ENCODE measurements at places on chromosomes 11 and 22.
A peak's percentile ranks its signal among the peaks of the same experiment; 100 is the strongest.

- peak; percentile 39 for DNase-seq
Measured at GRCh38 chr11:24064309-24064903, 432.4 kb upstream of the LUZP2 start.

DNA sequence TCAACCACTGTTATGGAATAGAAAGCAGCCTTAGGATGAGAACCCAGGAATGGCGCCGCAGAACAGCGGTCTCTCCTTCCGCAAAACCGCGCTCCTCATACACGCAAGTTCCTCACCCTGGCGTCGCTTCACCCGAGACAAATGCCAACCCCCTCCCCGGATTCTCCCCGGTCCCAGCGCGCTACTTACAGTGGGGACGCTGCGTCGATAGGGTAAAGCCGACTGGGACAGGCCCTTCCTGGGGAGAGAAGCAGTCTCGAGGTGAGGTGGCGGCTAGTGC, 287 bp downstream of the RPS13 start:
- no peak for DNase-seq

- DNase-seq: peak; percentile 49
Measured at GRCh38 chr11:109971184-109971523, 122.0 kb upstream of the ZC3H12C start.

DNA sequence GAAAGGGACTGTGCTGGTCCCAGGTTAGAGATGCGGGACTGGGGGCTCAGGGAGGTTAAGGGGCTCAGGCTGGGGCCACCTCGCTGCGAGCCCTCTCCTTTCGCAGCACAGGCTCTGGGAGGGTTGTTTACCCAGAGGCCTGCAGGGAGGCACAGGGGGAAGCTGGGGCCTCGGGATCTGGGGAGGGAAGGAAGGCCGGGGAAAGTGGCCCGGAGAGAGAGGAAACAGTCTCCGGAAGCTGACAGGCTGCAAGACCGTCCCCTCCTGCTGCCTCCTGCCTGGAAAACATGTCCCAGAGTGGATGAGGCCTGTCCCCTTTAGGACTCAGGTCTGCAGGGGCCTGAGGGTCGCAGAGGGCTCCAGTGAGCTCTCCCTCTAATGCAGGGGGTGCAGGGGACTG, 45.4 kb downstream of the MYO7A start:
- DNase-seq: no peak

GRCh38 chr11:121198491-121198890, 94.1 kb upstream of the SC5D start:
- DNase-seq: no peak

GRCh38 chr11:102467080-102467708, 14.6 kb upstream of the TMEM123 start:
- DNase-seq: no peak

DNA sequence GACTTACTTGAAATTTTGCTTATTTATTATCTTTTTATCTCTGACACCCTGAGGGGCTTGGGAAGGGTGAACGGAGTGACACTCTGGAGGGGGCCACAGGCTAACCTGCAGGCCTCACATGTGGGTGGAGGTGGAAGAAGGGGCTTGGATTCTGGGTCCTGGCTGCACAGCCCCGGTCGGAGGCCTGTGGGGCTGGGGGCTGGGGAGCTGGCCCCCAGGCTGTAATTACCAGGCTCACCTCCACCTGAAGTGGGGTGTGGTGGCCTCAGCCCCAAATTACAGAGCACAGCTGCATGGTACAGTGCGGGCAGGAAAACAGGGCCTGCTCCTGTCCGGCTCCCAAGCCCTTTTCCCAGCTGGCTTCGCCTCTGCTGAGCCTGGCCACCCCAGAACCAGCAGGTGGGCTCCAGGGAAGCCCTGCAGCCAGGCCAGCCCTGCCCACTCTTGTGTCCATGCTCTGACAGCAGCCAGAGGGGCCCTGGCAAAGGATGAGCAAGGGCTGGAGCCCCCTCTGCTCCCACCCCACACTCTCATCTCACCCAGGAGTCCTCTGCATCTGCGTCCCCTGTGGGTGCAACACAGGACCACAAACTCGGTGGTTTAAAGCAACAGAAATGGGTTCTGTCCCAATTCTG, 48.0 kb downstream of the IGF2 start:
- no peak for DNase-seq

DNA sequence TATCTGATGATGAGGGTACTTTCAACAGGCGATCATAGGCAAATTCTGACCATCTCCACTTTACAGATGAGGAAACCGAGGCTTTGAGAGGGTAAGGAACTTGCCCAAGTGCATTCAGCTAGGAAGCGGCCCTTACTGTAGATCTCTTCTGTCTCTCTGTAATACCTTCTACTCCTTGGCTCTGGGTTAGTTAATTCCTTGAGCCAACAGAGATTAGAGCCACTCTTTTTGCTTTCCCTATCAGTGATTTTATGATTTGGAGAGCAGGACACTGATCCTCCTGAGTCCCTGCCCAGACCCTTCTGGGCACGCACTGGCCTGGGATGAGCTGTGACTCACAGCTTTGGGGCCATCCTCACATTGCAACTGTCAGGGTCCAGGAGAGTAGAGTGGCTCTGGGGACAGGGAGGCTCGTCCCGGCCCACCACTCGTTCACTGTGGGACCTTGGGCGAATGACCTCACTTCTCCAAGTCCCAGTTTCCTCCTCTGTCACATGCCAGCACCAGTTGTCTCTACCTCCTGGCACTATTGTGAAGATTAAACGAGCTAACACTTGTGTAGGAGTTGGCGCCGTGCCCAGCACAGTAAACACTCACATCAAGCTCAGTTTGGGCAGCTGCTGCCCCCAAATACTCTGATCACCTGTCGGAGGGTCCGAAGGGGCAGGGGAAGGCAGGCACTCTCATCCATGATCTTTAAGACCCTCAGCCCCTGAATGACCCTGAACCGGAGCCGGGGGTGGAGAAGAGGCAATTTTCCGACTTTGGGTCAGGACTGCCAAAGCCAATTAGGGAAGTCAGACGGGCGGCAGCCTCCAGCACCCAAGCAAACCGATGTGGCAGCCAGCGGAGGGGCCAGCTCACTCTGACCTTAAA, 235.0 kb downstream of the MIAT start:
- peak; percentile 64 for DNase-seq

GRCh38 chr11:16799890-16800289, 61.4 kb downstream of the C11orf58 start:
- DNase-seq: no peak

- DNase-seq: no peak
Measured at GRCh38 chr11:66885950-66886440, 29.1 kb downstream of the LRFN4 start.

GRCh38 chr11:124875401-124875800, 10.2 kb downstream of the ROBO3 start:
- no peak for DNase-seq

- peak; percentile 43 for DNase-seq
Measured at GRCh38 chr22:20545681-20546521, 38.5 kb downstream of the MED15 start.

DNA sequence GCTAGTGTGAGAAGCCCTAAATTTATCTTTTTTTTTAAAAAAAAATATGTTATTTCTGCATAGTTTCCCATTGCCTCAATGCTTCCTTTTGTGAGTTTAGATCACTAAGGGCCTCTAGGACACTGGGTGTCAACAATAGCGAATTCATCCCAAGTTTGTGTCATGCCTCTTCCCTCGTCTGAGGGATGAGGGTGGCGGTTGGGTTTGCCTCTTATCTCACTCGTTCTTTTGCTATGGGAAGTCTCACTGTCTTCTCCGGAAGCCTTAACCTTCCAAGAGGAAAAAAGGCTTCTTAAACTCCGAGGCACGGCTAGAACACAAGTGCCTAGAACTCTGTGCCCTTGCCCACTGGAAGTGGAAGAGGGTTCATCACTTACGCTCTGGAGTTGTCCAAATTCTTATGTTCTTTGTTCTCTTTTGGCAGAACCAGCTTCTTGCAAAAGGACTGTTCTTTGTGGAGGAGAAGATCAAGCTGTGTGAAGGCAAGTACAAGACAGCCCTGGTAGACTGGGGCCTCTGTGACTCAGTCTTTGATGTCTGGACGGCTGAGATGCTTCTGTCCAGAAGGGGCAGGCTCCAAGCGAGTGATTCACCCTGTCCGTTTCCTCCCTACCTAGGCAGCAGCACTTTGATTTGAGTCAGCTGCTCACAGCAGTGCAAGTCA, 78.5 kb downstream of the TRAF6 start:
- DNase-seq: peak; percentile 93

- no peak for DNase-seq
Measured at GRCh38 chr11:77418971-77419597, 54.8 kb downstream of the PAK1 start.

- DNase-seq: no peak
Measured at GRCh38 chr11:63507511-63507910, 1.6 kb downstream of the LGALS12 start.

GRCh38 chr22:27480487-27480886, 321.1 kb downstream of the MN1 start:
- no peak for DNase-seq

DNA sequence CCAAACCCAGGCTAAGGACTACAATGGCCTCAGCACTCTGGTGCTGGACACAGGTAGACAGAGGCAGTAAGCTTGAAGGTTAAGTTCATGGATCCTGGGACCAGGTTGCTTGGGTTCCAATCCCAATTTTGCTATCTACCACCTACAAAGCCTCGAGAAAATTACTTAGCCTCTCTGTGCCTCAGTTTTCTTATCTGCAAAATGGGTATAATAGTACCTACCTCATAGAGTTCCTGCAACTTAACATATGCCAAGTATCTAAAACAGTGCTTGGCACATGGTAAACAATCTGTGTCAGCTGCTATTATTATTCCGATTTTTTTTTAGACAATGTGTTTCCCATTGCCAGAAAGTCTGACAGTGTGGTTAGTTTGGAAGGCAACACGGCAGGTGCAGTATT, 37.5 kb downstream of the SYN3 start:
- DNase-seq: no peak

DNA sequence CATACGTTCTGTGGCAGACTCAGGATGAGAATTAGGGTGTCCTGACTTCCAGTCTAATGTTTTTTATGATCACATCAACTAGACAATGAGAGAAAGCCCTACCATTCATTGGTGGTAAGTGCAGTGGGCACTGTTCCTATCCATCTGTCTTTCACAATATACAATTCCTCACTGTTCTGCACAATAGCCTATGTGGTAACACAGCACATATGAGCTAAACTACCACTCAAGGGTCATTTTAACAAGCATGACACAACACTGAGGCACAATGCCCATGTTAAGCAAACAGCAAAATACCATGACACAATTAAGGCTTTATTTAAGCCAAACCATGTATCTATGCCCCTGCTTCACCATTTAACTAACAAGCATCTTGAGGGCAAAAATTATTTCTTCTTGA, 52.3 kb downstream of the SIK3 start:
- DNase-seq: no peak

GRCh38 chr22:29700900-29701154, 19.0 kb upstream of the CABP7 start:
- DNase-seq: no peak

GRCh38 chr11:61529537-61530225, 21.1 kb downstream of the LRRC10B start:
- DNase-seq: no peak

GRCh38 chr11:66450560-66450959, 11.9 kb upstream of the MRPL11 start:
- no peak for DNase-seq

DNA sequence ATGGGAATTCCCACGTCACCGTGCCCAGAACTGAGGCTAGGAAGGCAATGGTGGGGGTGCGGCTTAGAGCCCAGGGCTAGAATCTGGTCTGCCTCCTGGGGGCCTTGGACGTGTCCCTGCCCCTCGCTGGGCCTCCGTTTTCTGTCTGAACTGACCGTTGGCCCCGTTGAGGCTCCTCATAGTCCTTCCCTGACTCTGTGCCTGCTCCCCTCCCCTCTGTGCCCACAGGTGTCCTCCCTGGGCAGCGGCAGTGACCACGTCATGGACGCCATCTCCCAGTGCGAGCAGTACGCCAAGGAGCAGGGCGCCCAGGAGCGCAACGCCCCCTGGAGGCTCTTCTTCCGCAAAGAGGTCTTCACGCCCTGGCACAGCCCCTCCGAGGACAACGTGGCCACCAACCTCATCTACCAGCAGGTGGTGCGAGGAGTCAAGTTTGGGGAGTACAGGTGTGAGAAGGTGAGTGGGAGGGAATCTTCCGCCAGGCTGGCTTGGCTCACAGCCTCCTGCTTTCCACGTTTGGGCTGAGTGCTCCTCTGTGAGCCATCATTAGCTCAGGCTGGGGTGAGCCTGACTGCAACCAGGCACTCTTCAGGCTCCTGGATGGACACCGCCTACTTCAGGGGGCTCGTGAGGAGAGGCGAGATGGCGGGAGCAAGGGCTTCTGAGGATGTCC, 63.9 kb downstream of the MYO7A start:
- peak; percentile 46 for DNase-seq

Measured in astrocyte of the hippocampus (primary cell).